ENCODE measurements at places on chromosomes 13 and 19.

GRCh38 chr19:37999309-38000213, 92.6 kb downstream of the SIPA1L3 start:
- no peaks in the 10 kb centered on the region for H3K27me3 ChIP-seq
- no peak for DNase-seq
- H3K4me3 ChIP-seq, result no peak overlapping the region
- H3K27ac ChIP-seq, result no peak overlapping the region
- H3K4me1 ChIP-seq, result peaks cover 29% of the 10 kb centered on the region

GRCh38 chr13:21949818-21950429, 279.1 kb downstream of the FGF9 start:
- DNase-seq, result no peak
- no peaks in the 10 kb centered on the region for H3K27me3 ChIP-seq
- H3K4me1 ChIP-seq, result no peaks in the 10 kb centered on the region
- no peak overlapping the region for H3K4me3 ChIP-seq
- no peak overlapping the region for H3K27ac ChIP-seq

- peaks cover 22% of the 10 kb centered on the region for H3K36me3 ChIP-seq
- H3K27me3 ChIP-seq, result no peaks in the 10 kb centered on the region
- no peak overlapping the region for H3K27ac ChIP-seq
- H3K4me1 ChIP-seq, result no peaks in the 10 kb centered on the region
- DNase-seq, result no peak
Observed at GRCh38 chr13:32347651-32348050, 32.3 kb downstream of the BRCA2 start.

DNA sequence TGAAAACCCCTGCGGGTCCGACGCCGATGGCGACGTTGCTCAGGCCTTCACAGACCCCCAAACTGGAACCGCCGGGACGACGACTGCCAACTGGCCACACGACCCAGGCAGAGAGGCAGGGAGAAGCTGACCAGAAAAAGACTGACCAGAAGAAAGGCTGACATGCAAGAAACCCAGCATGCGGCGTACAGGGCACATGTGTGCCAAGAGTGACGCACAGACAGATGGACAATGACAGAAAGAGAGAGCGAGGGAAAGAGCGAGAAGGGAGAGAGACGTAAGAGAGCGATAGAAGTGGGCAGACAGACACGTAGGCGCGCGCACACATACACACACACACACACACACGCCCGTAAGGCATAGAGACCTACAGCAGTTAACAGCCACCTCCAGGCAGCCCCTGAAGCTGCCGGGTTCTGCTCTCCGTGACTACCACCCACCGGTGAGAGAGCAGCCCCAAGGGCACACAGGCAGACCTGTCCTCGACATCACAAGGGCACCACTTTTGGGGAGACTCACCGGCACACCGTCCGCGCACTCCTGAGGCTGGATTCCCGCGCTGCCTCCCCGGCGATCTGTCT, 67.2 kb upstream of the ZNF527 start:
- H3K4me1 ChIP-seq, result no peaks in the 10 kb centered on the region
- no peak overlapping the region for H3K4me3 ChIP-seq

GRCh38 chr13:108033800-108034707, 181.3 kb downstream of the LIG4 start:
- no peak overlapping the region for H3K4me3 ChIP-seq
- no peak for DNase-seq
- H3K4me1 ChIP-seq, result no peaks in the 10 kb centered on the region
- H3K27me3 ChIP-seq, result no peaks in the 10 kb centered on the region
- H3K27ac ChIP-seq, result no peak overlapping the region

DNA sequence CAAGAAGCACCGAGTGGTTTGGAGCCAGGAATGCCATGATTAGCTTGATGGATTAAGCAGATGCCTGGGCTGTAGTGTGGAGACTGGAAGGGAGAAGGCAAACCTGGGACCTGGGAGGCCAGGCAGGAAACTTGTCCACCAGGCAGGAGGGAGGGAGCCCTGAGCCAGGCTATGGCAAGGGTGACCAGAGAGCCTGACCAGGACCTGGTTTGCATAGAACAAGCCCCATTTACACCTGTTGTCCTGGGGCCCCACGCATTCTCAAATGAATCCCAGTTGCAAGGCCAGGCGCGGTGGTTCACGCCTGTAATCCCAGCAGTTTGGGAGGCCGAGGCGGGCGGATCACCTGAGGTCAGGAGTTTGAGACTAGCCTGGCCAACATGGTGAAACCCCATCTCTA, 50.2 kb upstream of the LATS2 start:
- no peak overlapping the region for H3K27ac ChIP-seq
- no peaks in the 10 kb centered on the region for H3K36me3 ChIP-seq
- DNase-seq, result no peak

All from common myeloid progenitor, CD34-positive (primary cell).